ENCODE measurements at places on chromosomes 12 and 14.
A peak's percentile ranks its signal among the peaks of the same experiment; 100 is the strongest.

DNA sequence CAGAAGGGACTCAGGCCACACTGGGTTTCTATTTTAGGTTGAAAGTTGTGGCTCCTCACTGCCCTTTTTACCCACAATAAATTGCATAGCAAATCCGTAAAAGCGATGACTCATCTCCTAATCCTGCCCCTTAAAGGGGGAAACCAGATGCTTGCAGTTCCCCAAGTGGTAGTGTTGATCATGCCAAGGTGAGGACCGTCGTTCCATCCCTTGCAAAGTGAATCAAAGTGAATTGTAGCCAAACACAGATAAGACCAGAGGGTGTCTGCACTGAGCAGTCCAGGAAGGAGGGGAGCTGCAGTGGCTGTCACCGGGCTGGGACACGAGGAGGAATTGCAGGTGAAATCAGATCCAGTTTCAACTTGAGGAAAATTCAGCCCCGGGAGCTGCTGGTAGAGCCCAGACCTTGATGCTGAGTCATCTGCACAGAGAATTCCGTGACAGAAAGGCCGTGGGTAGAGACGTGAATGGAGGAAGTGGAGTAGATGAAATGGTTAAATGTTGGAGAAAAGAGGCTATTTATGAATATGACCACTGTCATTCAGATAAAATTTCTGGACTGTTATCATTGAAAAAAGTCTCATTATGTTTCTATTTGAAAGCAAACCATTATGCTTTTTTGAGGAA is 44.2 kb upstream of the MMP17 start:
- ATAC-seq, result no peak

DNA sequence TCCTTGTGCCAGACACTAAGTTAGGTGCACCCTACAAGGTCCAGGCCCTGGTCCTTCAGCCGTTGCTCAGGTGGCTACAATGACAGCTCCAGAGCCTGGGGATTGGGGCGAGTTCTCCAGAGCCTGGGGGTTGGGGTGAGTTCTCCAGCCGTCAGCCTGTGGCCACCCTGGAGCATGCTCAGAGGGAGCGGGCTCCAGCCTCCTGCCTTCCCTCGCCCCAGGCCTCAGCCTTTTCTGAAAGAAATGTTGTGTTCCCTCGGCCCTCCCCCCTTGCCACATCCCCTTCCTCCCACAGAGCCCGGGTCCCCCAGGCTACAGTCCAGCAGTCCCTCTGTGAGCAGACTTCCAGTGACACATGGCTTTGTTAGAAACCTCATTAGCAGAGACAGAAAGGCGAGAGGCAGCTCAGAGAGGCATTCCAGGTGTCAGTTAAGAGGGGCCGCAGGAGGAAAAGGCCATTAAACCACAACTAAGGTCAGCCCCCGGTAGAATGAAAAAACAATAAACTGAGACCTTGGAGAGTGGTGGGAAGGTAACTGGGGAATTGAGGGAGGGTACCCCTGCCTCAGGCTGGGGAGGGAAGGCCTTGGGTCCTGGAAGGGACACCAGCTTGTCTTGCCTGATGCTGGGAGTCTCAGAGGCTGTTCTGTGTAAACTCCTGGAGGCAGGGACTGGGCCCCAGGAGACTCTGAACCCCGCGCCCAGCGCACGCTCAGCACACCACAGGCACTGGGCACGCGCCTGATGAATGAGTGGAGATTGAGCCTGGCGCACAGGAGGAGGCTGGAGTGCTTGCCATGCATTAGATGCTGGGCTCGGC is 23.1 kb upstream of the COL2A1 start:
- no peak for ATAC-seq

DNA sequence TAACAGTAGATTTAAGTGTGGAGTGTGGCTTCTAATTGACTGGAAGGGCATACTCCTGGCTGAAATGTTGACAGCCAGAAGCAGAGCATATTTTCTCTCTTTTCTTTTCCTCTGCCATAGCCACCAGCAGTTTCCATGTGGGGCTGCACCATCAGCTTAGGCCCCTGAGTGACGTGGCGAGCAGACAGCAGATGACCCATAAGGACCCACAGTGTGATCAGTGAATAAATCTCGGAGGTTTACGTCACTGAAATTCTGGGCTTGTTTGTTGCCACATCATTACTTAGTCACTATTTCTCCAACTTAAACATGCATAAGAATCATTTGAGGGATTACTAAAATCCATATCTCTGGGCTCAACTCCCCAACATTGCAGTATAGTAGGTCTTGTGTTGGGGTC is 549.7 kb upstream of the TMEM132C start:
- no peak for ATAC-seq

DNA sequence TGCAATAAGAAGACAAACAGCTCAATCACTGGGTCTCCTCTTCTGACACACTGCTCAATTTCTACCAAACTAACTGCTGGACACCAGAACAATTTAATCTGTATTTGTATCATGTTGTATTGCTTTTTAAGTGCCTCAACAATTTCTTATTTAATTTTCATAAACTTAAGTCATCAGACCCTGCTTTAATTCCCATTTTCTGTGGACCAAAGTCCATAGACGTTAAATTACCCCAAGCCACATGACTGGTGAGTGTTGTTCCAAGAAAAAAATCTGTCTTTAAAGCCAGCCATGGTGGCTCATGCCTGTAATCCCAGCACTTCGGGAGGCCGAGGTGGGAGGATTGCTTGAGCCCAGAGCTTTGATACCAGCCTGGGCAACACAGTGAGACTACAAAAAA is 8.7 kb downstream of the HOMEZ start:
- ATAC-seq, result no peak

- no peak for ATAC-seq
These were observed 1.6 kb downstream of the GSKIP start for GRCh38 chr14:96364962-96365361.

DNA sequence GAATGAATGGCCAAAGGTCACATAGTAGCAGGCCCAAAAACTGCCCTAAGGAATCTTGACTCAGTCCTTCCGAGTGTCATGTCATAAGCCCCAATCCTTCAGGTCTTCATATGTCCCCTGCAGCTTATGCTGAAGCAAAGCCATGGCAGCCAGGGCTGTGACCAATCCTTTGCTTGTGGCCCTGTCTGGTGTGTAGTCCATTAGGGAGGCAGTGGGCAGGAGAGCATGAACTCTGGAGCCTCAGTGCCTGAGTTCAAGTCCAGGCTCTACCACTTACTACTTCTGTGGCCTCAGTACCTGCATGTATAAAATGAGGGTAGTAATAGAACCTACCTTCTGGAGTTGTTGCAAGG is 20.3 kb downstream of the PLEKHG3 start:
- no peak for ATAC-seq

- no peak for ATAC-seq
These were observed 9.2 kb upstream of the HIP1R start for GRCh38 chr12:122825773-122826724.

- no peak for ATAC-seq
These were observed 35.8 kb downstream of the MTHFD1 start for GRCh38 chr14:64423987-64424386.

- ATAC-seq, result no peak
These were observed 5.7 kb downstream of the DCN start for GRCh38 chr12:91176915-91177314.

DNA sequence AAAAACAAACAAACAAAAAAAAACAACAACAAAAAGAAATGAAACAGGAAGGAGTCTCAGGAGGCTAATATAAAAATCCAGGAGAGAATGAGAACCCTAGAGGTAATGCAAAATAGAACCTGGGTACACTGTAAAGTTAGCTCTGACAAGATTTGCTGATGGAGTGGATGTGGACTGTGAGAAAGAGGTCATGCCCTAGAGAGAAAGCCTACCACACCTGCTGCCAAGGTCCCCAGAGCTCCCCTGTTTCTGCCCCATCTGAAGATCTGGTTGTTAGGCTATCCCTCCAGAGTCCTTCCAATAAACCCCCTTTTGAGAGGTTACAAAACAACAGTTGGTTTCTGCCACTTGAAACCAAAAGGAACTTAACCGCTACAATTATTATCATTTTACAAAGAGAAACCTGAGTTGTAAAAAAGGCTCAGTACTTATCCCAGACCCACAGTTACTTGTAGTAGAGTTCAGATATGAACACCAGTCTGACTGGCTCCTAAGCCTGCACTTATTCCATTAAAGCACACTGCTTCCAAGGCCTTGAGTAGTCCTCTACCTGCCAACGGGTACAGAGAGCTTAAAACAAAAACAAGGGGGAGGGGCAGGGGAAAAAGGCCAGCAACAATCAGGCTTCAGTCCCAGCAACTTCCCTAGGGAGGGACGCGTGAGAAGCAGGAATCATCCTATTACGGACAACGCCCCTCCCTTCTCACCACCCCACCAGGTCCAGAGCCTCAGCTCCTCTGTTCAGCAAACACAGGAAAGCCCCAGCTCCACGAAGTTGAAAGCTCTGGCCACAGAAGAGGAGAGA is 27.7 kb downstream of the PPP1R13B start:
- no peak for ATAC-seq

DNA sequence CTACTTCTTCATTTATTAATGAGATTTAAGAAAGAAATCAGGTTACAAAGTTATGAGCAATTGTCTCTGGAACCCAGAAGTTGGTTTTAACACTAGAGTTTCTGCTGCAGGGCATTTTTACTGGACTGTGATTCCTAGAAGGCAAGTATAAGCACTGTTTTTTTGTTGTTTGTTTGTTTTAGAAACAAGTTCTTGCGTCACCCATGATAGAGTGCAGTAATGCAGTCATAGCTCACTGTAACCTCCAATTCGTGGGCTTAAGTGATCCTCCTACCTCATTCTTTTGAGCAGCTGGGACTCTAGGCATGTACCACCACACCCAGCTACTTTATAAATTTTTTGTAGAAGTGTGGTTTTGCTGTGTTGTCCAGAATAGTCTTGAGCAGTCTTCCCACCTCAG is 25.6 kb downstream of the RAP1B start:
- no peak for ATAC-seq

DNA sequence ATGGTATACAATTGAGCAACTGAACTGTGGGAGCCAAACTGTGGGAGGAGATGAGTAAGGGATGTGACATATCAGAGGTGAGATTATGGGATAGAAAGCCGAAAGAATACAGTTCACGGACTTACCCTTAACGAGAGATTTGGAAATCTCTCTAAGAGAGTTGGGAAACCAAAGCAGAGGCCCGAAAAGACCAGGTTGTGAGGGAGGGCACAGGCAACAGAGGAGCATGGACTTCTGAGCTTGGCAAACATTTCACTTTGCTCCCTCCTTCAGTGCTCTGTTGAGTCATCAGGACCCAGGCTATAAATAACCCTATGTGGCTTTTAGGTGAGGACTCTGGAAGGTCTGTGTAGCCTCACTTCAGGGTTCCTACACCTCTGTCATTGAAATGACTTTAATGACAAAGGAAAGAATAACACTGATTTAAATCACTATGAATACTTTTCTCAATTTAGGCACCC is 120.6 kb downstream of the TGFB3 start:
- ATAC-seq, result peak; percentile 38

- no peak for ATAC-seq
These were observed 162.7 kb downstream of the ZFP36L1 start for GRCh38 chr14:68630081-68630571.

Data from activated CD4-positive, CD25-positive, alpha-beta regulatory T cell treated with anti-CD3 and anti-CD28 coated beads, Interleukin-2, amount 50 U/mL, for 24 hours (primary cell).